GM23248 (cell line): ENCODE measurements at places on chromosomes 5 and 9. TPM values are rescaled to one million over a fixed set of nuclear protein-coding genes. Genes with fewer than 3 reads are reported as not detected.

The SEPTIN8 gene
- polyA plus RNA-seq = 26.9 and 28.8 TPM in 2 replicates

DNA sequence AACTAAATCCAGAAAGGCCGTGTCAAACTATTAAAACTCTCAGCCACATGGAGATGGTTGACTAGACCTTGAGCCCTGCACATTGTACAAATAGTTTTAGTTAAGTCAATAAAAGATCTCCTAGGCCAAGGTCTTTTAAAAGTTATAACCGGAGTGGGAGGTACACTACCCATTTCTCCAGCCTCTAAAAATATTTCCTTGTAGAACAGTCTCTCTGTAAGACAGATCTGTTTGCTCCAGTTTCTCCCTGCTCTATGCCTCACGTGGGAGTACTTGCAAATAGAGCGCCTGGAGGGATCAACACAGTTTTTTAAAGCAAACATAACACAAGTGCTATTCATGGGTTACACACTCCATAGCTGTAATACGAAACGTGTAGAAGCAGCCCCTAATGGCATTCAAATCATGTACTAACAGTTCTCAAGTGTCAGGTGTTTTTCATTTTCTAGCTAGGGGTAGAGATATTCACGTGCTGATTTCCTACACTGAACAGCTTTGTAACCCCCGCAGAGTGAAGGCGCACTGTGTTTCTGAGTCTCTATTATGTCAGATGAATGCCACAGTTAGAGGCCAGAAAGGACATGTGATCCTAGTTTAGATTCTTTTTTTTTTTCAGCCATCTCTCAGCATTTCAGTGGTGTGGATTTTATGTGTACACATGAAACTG lies 703.4 kb upstream of the GRAMD2B start:
- H3K27ac ChIP-seq = no peak overlapping the region
- DNase-seq = no peak
- H3K4me3 ChIP-seq = no peak overlapping the region
- no peaks in the 10 kb centered on the region for H3K36me3 ChIP-seq

GRCh38 chr9:5571629-5572232 lies 57.2 kb upstream of the RIC1 start:
- H3K4me3 ChIP-seq = no peak overlapping the region
- H3K27ac ChIP-seq = no peak overlapping the region
- peaks cover 12% of the 10 kb centered on the region; the same call in 1 of the 2 replicates for H3K36me3 ChIP-seq
- no peaks in the 10 kb centered on the region for H3K4me1 ChIP-seq

The FYB1 gene
- 0.08 and 0.11 TPM in 2 replicates for polyA plus RNA-seq

- no peak overlapping the region for H3K4me3 ChIP-seq
- no peaks in the 10 kb centered on the region for H3K36me3 ChIP-seq
- peak overlapping the region; percentile 100 for H3K27ac ChIP-seq
- DNase-seq = peak; percentile 78
- H3K4me1 ChIP-seq = peaks cover 50% of the 10 kb centered on the region
These were observed 356.9 kb upstream of the RGMB start for GRCh38 chr5:98416541-98416940.

The RALGDS gene
- polyA plus RNA-seq = 8.5 and 8.9 TPM in 2 replicates

DNA sequence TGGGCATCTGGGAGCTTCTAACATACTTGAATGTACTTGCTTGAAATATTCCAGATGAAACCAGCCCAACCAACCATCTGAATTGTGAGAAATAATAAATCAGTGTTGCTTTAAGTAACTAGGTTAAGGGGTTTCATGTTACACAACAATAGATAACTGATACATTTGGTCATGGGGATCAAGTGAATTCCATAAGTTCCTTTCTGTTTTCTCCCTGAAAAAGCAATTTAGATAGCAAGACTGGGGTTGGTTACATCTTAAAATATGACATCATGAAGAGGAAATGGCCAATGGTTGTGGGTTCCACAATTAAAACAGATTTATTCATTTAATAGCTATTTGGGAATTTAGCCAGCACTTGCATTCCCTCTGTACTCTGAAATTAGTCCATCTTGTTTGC lies 559.7 kb downstream of the TLR4 start:
- H3K4me1 ChIP-seq = no peaks in the 10 kb centered on the region
- H3K4me3 ChIP-seq = no peak overlapping the region
- H3K27me3 ChIP-seq = no peaks in the 10 kb centered on the region
- no peak for DNase-seq

The DPH7 gene
- 24.1 and 26.7 TPM in 2 replicates for polyA plus RNA-seq

DNA sequence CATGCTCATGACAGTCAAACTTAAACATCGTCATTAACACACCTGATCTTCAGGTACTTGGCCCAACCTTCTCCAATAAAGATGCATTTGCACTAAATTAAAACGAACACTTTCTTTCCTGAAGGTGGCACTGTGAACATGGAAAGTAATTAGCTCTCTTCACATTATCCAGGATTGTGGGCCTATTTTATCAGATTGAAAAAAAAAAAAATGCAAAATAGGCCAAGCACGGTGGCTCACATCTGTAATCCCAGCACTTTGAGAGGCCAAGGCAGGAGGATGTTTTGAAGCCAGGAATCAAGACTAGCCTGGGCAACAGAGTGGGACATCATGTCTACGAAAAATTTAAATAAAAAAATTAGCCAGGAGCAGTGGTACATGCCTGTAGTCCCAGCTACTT lies 14.4 kb upstream of the CDC20B start:
- H3K27me3 ChIP-seq = peaks cover 74% of the 10 kb centered on the region
- H3K36me3 ChIP-seq = no peaks in the 10 kb centered on the region
- no peak overlapping the region for H3K27ac ChIP-seq
- no peak overlapping the region for H3K4me3 ChIP-seq
- DNase-seq = peak; percentile 10
- no peaks in the 10 kb centered on the region for H3K4me1 ChIP-seq

The ADAMTS2 gene
- polyA plus RNA-seq = 61.3 and 62.0 TPM in 2 replicates

DNA sequence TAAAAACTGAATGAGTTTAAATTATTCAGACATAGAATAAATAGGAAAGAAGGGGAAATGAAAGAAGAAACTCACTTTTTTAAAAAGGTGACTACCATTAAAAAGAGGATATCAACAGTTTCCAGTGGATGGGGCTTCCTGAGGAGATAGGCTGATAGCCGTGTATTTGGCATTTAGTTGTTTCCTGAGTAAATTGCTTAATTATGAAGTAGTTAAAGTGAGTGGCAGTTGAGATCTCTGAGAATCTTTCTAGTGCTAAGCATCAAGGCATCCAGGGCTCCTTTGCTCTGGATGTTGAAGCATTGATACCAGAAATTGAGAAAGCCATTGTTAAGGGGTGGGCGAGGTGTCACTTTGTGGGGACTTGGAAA lies 2.7 kb downstream of the TNFAIP8 start:
- H3K27me3 ChIP-seq = no peaks in the 10 kb centered on the region
- peaks cover 45% of the 10 kb centered on the region for H3K4me1 ChIP-seq
- no peak overlapping the region for H3K4me3 ChIP-seq
- no peak for DNase-seq

DNA sequence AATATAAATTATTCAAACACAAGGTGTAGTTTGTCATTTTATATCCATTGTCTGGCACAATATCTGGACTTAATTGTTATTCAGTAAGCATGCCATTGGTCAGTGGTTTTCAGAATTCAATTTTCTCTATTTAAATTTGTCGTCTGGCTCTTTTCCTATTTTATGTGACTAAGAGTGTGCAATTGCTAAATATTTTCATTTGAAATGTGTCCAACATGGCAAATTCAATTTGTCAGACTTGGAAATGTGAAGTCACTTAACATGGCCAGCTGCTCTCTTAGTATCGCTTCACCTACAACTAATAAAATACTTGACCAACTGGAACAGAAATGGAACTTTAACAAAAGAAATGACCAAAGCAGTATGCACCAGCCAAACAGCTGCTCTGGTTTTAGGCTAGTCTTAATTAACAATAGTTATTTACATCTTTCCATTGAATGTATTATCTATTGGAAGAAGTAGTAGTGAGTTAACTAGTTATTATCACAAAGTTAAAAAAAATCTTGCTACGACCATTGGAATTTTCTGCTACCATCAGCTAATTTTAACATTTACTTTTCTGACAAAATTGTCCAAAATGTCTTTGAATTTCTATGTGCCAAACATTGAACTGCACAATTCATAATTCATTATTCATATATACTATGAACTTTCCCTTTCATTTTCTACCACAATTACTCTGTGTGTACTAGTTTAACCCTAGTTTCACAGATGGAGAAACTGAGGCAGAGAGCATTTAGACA lies 720.7 kb upstream of the FAM174A start:
- no peak for DNase-seq
- H3K36me3 ChIP-seq = no peaks in the 10 kb centered on the region
- no peaks in the 10 kb centered on the region for H3K27me3 ChIP-seq
- no peak overlapping the region for H3K4me3 ChIP-seq

DNA sequence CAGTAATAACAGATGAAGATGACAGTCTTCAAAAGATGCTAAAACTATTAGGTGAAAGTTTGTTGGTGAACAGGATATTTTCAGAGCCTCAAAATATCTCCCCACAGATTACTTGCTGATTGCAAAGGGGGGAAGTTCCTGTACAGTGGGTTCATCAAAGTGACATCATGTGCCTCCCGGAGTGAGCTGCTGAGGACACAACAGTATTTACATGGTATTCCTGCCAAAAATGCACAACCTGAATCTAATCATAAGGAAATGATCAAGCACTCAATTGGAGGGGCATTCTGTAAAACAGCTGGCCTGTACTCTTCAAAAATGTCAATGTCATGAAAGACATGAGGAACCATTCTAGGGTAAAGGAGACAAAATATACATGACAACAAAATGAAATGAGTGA lies 18.9 kb upstream of the GLIS3 start:
- H3K4me1 ChIP-seq = peaks cover 26% of the 10 kb centered on the region
- H3K27me3 ChIP-seq = no peaks in the 10 kb centered on the region
- H3K4me3 ChIP-seq = no peak overlapping the region
- no peak overlapping the region for H3K27ac ChIP-seq

- DNase-seq = peak; percentile 65
- H3K36me3 ChIP-seq = no peaks in the 10 kb centered on the region
- H3K4me1 ChIP-seq = 0 out of 2 replicates have a peak, but pooled peaks cover 10% of the 10 kb centered on the region
- peak overlapping the region; percentile 79 for H3K27ac ChIP-seq
- H3K27me3 ChIP-seq = no peaks in the 10 kb centered on the region
These were observed 140.8 kb downstream of the TSSK1B start for GRCh38 chr5:113293975-113294310.

- no peak overlapping the region for H3K4me3 ChIP-seq
- H3K4me1 ChIP-seq = no peaks in the 10 kb centered on the region; the same call in 1 of the 2 replicates
- H3K27ac ChIP-seq = no peak overlapping the region
These were observed 6.6 kb downstream of the POC5 start for GRCh38 chr5:75710637-75711036.

- H3K4me1 ChIP-seq = no peaks in the 10 kb centered on the region
- H3K27ac ChIP-seq = no peak overlapping the region
- H3K27me3 ChIP-seq = no peaks in the 10 kb centered on the region
- H3K4me3 ChIP-seq = no peak overlapping the region
These were observed 75.7 kb downstream of the WNK2 start for GRCh38 chr9:93259490-93260262.

The EDIL3 gene
- polyA plus RNA-seq = 16.5 and 17.7 TPM in 2 replicates

DNA sequence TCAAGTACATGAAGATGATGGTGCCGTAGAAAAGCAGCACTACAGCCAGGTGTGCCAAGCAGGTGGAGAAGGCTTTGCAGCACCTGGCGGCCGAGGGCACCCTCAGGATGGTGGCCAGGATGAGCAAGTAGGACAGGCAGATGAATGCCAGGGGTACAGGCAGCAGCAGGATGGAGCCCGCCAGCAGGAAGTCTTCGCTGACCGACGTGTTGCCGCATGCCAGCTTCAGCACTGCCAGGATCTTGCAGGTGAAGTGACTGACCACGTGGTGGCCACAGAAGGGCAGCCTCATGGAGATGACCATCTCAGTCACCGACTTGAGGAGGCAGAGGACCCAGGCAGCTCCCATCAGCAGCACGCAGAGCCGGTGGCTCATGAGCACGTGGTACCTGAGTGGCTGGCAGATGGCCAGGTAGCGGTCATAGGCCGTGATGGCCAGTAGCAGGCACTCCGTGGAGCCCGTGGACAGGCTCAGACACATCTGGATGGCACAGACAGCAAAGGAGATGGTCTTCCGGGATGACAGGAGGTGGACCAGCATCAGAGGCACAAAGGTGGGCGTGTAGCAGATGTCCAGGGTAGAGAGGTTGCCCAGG lies 482 bp downstream of the OR13J1 start:
- no peaks in the 10 kb centered on the region for H3K27me3 ChIP-seq
- no peak for DNase-seq
- no peak overlapping the region for H3K4me3 ChIP-seq
- no peaks in the 10 kb centered on the region for H3K4me1 ChIP-seq

GRCh38 chr5:5623397-5623796 lies 200.9 kb downstream of the ICE1 start:
- no peak for DNase-seq
- H3K36me3 ChIP-seq = no peaks in the 10 kb centered on the region
- no peak overlapping the region for H3K4me3 ChIP-seq
- H3K27ac ChIP-seq = no peak overlapping the region
- no peaks in the 10 kb centered on the region for H3K4me1 ChIP-seq

DNA sequence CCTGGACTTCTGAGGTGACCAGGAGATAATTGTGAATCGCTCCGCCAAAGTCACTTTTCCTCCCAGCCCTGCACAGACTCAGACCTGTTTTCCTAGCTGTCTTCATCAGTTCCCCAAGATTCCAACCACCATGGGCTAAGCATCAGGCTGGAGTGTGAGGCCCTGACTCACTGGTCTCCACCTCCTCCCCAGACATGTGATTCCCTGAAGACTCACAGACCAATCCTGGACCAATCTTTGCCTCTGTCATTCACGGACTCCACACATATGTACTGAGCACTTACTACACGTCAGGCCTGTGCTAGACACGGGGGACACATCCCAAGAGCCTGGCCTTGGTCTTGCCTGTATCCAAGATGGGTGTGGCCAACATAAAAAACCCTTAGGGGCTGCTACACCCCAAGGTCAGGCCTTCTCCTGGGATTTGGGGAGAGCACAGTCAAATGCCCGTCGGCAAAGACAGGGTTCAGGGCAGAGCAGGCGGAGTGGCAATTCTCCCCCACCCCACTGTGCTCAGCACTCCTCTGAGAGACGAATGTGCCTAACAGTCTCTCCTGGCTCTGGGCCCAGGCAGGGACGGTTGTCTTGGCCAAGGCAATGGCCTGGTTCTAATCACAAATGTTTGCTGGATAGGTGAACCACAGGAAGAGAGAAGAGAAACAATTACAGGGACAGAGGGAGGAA lies 11.9 kb downstream of the EEIG1 start:
- H3K27me3 ChIP-seq = no peaks in the 10 kb centered on the region
- peak overlapping the region; percentile 91 for H3K27ac ChIP-seq
- peak; percentile 97 for DNase-seq
- H3K4me1 ChIP-seq = peaks cover 57% of the 10 kb centered on the region
- no peaks in the 10 kb centered on the region for H3K36me3 ChIP-seq

DNA sequence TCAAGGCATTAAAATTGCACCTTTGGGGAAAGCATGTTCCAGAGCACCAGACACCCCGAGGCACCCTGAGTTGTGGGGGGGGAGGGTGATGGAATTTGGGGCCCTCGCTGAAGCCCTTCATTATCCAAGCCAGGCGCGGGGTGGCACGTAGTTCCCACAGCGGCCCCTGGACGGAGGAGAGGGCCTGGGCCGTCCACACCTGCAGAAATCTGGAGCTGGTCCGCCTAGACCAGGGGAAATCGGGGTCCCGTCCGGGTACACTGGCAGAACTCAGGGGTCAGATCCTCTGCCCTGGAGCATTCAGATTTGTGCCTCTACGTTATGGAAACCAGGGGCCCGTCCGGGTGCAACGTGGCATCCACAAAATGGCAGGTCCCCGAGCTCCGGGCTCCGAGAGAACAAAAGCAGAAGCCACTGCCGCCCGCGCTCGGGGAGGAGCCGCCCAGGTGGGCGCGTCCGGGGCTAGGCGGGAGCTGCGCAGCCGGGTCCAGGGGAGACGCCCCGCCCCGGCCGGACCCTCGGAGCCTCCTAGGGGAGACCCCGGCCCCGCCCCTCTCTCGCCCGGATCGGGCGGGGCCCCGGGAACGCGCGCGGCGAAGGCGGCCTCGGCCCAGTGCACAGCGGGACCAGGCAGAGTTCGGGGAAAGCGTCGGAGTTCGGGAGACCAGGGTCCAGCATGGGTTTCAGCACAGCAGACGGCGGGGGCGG lies at the start of gene PLEKHG4B:
Gene PLEKHG4B (plus strand): TSS at position 613 of the 708 bp plus-strand sequence. CDS start 64 bp downstream, at position 677.
- DNase-seq = peak; percentile 26
- no peak within 1 kb of the TSS for H3K27ac ChIP-seq
- peaks cover 87% of the 10 kb centered on the region for H3K27me3 ChIP-seq
- no peaks in the 10 kb centered on the region for H3K4me1 ChIP-seq
